Activated T-helper 1 cell treated with anti-CD3 and anti-CD28 coated beads, Interleukin-2, amount 50 U/mL, for 16 hours (primary cell): ENCODE measurements at places on chromosomes 2 and 18.

GRCh38 chr2:190840569-190841172, 40.0 kb upstream of the GLS start:
- DNase-seq = no peak

- DNase-seq = no peak
Observed at GRCh38 chr2:172091761-172092566, 6.7 kb downstream of the DLX1 start.

GRCh38 chr2:187445051-187445450, 3.0 kb downstream of the CALCRL start:
- no peak for DNase-seq

DNA sequence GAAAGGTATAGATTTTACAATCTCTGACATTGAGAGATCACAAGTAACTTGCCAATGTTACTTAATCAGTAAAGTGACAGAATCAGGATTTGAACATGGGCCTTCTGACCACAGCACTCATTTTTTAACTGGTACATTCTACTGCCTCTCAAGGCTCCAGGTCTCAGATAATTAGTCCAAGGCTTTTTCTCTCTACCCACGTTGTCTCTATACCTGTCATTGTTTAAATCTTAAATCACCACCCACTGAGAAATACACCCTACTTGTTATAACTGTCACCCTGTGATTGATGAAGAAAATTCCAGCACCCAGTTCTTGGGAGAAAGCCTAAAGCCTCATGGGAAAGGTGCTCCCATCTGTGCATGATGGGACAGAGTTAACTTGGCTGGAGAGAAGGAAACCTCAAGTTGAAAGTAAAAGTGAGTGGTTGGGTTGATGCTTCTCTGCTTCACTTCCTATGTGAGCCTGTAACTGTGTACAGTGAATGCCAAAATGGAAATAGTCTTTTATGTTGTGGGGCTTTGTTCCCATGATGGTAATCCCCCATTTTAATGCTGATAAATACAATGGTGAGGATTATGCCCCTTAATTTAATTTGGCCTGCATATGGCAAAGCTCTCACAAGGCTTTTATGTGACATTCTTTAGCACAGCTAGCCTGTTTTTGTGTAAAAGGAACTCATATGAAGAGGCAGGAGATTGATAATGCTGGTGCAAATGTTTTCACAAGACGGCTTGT, 190.1 kb upstream of the SP5 start:
- no peak for DNase-seq

- DNase-seq = no peak
Observed at GRCh38 chr18:36534154-36534688, 236.7 kb downstream of the FHOD3 start.

GRCh38 chr2:126656431-126657147, 631 bp downstream of the GYPC start:
- DNase-seq = no peak

DNA sequence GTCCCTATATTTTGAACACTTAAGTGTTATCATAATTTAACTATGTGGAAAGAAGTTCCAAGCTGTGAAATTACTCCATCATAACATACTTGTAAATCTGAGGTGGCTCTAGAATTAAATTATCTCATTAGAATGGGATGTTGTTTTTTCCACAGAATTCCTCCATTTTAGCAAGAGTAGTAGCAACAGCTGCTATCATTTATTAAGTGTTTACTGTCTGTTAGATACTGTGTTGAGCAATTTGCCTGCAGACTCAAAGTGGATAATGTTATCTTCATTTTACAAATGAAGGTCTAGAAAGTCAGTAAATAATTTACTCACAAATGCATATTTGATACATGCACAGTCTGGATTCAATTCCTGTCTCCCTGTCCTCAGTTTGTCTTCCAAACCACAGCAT, 504.8 kb upstream of the NRP2 start:
- DNase-seq = no peak

GRCh38 chr2:153495725-153496124, 17.2 kb upstream of the RPRM start:
- DNase-seq = no peak

DNA sequence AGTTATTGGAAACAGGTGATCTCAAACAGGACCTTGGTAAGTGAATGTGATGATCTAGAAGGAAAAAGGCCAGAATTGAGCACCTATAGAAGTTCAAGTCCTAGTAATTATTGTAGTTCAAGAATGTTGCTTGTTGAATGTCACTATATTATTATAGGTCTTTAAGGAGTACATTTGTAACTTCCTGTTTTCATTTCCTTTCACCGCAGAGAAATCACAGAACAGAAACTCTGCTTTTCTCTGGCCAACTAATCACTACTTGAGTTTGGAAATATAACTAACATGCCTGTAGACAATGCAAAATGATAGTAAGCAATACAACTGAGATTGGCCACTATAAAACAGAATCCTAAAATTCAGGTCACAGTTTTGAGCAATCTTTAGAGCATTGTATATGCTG, 61.8 kb upstream of the EFEMP1 start:
- no peak for DNase-seq
